ENCODE measurements at places on chromosomes 12 and 14.

DNA sequence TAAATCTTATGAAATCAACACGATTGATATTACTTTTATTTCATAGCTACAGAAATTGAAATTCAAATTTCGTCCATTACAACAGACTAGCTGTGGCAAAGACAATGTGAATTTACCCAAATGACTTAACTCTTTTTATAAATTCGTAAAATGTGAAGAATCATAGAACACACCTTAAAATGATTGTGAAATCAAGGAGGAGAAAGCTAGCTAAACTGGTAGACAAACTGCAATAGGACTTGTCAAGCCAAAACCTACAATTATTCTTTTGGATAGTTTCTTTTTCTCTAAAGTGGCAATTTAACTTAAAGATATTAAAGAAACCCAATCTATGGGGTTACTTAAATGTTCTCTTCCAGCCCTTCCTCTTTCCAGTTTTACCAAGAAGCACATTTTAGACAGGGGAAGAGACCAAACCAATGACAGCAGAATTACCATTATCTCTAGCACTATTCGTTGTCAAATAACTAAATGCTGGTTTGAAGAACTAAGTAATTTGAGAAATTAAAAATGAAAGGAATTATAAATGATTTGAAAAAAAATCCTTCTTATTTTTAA lies 807 bp upstream of the SLC16A7 start:
- no peak for DNase-seq

- DNase-seq, result no peak
Observed at GRCh38 chr12:12870465-12870864, 20.9 kb upstream of the GPRC5A start.

DNA sequence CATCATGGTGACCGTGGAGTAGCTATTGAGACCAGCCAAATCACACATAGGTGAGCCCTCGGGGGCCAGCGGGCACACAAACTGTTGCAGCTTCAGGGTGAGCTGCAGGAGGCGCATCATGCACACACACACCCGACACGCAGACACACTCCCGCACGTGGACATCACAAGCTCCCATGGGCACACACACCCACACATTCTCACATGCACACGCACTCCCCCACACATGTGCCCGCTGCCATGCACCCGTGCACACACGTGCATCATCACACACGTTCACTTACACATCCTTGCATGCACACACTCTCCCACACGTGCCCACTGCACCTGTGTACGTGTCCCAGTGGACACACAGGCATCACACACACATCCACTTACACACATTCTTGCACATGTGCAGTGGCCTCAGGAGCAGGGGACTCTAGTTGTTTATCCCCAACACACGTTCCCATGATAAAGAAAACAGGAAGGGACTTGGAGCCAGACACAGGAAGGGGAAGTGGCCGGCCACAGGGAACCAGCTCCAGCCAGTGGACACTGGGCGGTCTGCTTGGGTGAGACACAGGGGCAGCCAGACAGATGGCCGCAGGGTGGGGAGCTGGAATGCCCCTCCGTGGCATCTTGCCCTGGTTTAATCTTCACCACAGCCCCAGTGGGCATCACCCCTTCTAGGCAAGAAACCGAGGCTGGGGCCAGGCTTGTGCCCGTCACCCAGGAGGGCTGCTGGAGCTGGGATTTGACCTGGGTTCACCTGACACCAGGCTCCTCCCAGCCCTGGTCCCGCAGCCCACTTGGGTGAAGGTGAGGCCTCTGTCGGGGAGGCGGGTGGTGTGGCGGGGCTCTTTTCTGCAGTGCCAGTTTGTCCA lies 49.7 kb downstream of the CYP46A1 start:
- no peak for DNase-seq

DNA sequence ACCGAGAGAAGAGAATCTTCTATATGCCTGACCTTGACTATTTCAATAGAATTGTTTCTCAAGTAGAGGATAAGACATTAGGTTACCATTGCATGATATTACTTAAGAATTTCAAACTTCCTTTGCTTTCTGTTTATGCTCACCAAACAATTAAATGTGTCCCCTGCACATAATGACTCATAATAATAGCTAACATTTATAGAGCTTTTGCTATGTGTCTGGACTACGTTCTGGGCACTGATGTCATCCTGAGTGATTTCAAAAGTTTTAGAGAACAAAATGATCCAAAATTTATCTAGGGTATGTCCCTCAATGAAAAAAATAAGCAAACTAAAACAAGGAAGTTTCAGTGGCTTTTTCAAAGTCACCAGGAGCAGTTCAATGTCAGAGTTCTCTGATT lies 38.8 kb downstream of the SLC15A5 start:
- no peak for DNase-seq

DNA sequence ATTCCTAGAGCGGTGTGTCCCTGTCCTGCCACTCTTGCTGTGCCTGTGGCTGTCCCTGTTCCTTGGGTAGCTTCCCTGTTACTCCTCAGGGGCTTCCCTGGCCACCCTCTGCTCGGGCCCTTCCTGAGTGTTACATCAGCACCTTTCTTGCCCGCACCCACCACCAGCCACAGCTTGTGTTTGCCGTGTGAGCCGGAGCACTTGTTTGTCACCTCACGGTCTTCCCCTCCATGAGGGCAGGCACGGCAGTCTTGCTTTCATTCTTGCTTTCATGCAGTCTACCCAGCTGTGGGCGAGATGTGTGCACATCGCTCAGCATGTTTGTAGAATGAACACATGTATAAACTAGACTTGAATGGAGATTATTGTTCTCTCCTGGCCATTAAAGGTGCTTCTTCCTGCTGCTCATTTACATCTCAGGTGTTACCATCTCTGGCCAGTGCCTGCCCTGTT lies 42.0 kb downstream of the TRAF3 start:
- peak; percentile 26 for DNase-seq

- DNase-seq, result peak; percentile 20
Observed at GRCh38 chr12:75488553-75488952, 8.0 kb downstream of the GLIPR1 start.

DNA sequence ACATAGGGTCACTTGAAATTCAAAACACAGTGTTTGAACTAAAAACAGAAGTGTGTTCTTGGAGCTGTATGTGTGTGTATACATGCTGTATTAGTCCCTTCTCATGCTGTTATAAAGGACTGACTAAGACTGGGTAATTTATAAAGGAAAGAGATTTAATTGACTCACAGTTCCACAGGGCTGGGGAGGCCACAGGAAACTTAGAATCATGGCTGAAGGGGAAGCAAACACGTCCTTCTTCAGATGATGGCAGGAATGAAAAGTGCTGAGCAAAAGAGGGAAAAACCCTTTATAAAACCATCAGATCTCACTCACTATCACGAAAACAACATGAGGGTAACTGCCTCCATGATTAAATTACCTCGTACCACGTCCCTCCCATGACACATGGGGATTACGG lies 224.1 kb downstream of the BCAT1 start:
- no peak for DNase-seq

GRCh38 chr14:67418401-67419191 lies 6.6 kb upstream of the PLEK2 start:
- no peak for DNase-seq

- DNase-seq, result no peak
Observed at GRCh38 chr14:105358140-105358846, 40.0 kb upstream of the TEX22 start.

DNA sequence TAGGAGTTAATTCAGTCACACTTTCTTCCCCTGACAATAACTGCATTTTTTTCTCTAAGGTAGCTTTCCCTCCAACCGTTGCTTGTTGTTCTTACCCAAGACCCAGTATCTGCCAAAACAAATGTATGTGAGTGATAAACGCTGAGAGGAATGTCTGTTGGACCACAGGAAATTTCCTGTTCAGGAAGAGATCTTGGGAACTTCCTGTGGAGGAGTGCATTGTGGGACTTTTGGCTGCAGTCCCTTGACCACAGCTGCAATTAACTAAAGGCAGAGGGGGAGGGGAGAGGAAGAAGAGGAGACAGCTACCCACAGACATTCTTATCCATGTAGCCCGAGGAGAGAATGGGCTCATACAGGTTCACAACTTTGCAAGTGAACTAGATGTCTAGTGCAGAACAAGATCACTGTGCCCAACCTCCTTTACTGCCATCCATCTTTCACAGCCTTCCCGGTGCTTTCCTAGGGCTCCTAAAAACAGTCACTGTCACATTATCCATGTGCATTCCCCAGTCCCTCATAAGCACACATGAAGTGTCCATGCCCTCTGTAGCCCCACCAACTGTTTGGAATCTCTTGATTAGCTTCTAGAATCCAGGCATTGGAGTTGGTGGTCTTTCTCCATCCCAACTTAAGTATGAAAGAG lies 149.5 kb downstream of the ETV6 start:
- no peak for DNase-seq

DNA sequence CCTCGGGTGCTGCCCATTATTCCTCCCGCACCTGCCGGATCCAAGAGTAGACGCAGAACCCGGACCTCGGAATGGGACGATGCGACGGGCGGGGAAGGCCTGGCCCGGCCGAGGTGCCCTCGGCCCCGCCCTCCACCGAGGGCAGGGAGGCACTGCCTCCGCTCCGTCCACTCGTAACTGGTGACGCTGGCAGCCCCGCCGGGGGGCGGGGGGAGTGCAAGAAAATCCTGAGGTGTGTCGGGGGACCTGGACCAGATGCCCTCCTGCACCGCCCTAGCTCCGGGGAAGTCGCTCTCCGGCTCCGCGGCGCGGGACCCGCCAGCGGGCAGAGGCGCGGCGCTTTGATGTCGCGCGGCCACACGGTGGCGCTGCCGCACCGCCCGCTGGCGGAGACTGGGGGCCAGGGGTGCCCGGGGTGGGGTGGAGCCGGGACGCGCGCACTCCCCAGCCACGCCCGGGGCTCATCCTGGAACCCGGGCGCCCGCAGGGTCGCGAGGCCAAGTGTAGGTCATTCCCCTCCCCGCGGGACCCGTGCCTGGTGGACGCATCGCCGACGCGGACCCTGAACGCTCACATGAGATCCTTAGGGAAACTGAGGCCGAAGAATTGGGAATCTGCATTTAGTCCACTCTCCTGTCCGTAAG lies 202.8 kb downstream of the TTC8 start:
- peak; percentile 76 for DNase-seq

GRCh38 chr12:34030591-34030990 lies 8.3 kb downstream of the ALG10 start:
- no peak for DNase-seq

GRCh38 chr12:66823857-66824570 lies 145.1 kb upstream of the GRIP1 start:
- DNase-seq, result no peak

DNA sequence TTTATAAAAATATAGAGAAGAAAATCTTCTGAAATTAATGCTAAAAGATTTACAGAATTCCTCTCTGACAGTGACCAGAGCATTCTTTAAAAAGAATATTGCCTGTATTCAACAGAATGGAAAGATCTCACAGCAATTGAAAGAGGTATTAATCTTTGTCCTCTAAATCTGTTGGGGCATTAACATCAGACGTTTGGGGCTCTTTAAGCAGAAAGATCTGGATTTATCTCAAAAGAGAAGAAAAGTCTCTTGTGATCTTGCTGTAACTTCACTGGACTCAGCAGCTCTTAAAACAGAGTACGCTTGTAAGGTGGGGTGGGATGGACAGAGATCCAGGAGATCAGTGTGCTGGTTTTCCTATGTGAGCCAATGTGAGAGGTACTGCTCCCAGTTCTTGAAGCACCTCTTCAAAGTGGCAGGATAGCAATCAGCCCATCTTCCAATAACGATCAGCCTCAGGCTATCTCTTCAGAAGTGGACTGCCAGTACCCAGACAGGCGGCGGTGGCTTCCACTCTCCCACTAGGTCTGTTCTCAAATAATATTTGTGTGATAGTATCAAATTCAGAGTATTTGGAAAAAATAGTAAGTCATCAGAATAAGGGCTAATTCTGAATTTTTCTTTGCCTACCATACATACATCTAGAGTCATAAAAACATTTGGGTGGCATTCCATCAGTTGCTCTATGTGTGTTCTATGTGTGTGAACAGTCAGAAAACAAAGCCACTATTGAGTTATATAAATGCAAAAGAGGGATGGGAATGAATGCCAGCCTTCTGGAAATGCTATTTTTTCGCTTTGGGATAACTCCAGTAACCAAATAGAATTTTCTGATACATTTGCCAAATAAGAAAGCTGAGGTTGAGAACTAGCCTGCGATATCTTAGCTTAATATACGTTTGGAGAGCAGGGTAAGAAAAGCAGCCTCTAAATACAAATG lies 237.4 kb upstream of the RGS6 start:
- DNase-seq, result no peak

GRCh38 chr12:88544991-88545980 lies 35.0 kb downstream of the KITLG start:
- DNase-seq, result no peak

DNA sequence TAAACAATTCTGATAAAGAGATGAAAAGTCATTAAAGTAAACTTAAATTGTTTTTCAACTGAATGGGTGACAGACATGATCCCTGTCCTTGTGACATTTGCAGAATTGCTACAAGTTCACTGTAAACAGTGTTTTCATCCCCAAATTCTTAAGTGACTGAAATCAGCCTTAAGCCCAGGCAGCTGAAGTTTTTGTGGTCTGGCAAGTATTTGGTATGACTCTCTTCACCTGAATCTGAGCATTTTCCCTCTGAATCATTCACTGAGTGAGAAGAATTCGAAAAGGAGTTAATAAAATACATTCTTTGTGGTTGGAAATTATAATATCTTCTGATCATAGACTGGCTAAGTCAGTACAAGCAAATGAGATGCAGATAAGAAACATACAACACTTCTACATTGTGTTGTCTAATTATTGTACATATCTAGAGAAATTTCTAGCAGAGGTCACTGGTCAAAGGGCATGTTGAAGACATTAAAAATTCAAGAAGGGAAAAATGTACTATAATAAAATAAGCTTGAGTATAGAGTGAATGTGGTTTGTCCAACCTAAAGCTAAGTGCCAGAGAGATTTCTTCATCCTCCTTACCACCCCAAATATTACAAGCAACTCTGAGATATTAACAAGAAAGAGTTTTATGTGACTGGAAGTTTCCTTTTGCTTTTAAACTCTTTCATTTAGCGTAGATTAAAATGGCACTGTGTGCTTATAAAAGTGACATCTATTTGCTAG lies 177.8 kb upstream of the DIO2 start:
- DNase-seq, result no peak

- no peak for DNase-seq
Observed at GRCh38 chr14:96055753-96056508, 16.8 kb downstream of the C14orf132 start.

- no peak for DNase-seq
Observed at GRCh38 chr14:53701108-53701875, 255.3 kb downstream of the BMP4 start.

GRCh38 chr12:122333142-122334087 lies 67.1 kb upstream of the VPS33A start:
- no peak for DNase-seq

DNA sequence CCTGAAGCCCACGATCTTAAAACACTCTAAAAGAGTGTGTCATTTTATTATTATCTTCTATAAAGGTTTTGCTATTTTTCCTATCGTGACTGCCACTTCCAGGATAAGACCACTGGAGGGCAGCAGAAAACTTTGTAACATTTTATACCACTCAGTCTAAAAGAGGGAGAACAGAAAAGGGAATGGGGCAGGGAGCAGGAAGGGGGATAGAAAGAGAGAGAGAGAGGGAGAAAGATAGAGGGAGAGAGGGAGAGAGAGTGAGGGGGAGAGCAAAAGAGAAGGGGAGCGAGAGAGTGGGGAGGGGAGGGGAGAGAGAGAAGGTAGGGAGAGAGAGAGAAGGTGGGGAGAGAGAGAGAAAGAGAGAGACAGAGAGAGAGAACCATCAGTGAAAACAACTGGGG lies 2.0 kb upstream of the ART4 start:
- DNase-seq, result peak; percentile 28

- no peak for DNase-seq
Observed at GRCh38 chr12:12331244-12331771, 18.7 kb downstream of the MANSC1 start.

Measured in HuH-7 (cell line).